Activated CD4-positive, alpha-beta T cell treated with anti-CD3 and anti-CD28 coated beads, Interleukin-2, amount 10 ng/mL, durations not matched to agents 24 days and 14 days (primary cell): ENCODE measurements at places on chromosomes 4 and X. TPM values are rescaled to one million over a fixed set of nuclear protein-coding genes. Genes with fewer than 3 reads are reported as not detected.

- no peak for DNase-seq
Observed at GRCh38 chr4:92050875-92051274, 252.9 kb upstream of the GRID2 start.

GRCh38 chrX:153969904-153970356 lies 1.7 kb downstream of the HCFC1 start:
- peak; percentile 78 for DNase-seq

GRCh38 chr4:143358419-143358818 lies 21.7 kb downstream of the GAB1 start:
- no peak for DNase-seq

DNA sequence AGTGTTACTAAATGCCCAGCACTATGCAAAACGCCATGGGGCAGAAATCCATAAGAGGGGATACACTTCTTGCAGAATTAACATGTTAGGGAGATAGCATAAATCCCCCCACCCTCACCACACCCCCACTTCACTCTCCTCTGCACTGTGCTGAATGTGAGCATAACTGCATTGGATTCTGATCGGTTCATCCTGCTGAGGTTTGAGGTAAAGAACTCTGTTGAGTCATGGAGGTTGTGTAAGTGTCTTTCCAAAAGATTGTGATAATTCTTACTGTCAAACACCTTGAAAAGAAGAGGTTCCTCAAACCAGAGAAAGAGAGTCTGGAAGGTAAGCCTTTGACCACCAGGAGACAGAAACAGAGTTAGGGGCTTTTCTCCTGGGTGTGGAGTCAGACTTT lies 43.6 kb downstream of the RBM47 start:
- no peak for DNase-seq

DNA sequence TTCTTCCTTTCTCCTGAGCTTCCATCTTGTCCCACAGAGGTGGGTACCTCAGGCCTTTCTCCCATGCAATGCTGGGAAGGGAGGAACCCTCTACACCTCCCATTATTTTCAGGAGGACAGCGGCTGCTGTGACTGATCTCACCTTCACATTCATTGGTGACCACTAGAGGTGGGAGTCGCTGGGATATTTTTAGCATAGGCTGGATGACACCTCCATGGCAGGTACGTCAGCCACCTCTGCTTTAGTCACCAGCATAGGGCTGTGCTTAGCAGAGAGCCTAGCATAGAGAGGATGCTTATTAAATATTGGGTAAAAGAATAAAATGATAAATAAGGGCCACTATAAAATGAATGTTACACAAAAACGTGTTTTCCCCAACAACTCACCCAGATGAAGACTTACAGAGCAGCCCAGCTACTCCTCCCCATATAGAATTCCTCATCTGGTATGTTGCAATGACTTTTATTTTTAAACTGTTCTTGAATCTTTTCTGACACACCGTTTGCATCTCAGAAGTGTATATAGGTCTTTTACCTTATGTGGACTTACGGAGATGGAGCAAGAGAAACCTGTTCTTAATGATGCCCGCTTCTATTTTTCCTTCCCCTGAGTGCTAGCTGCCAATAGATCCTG lies 60.9 kb upstream of the SORBS2 start:
- no peak for DNase-seq

DNA sequence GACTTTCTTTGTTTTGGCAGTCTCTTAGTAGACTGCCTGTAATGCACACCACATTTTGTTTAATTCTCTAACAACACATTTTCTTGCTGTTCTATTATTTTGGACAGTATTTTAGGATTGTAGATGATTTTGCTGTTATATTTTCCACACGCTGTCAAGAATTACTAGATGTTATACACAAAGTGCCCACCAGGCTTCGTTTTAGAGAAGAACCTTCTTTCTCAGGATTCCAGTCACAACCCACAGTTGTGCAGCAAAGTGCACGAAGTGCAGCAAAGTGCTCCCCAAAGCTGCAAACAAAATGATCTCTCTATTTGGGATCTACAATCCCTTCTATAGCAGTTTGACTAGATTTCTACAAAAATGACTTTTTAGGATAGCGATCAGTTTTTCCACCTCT lies 2.4 kb downstream of the ZNF141 start:
- peak; percentile 49 for DNase-seq

- DNase-seq: peak; percentile 54
Observed at GRCh38 chr4:113052379-113052951, 3.0 kb downstream of the ANK2 start.

- DNase-seq: no peak
Observed at GRCh38 chrX:118345045-118345463, 852 bp upstream of the WDR44 start.

Gene TMSB15C
- total RNA-seq: 3.1 and 3.6 TPM in 2 replicates

Gene PAGE3
- not detected in 2 replicates for total RNA-seq

DNA sequence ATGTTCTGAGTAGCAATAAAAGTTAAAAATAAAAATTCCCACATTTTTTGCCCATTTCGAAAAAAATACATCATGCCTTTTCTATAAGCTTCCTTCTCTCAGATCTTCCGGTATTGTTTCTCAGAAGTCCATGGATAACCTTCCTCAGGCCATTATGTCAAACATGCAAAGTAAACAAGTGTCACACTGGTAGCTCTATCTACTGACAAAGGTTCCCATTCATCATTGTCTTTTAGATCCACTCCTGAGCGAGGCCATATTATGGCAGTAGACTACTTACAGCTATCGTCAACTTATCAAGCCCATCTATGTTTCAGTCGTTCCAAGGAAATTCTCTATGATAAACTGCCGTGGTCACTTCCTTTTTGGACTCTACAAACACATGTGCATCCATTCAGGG lies 1068.2 kb downstream of the GLUD2 start:
- DNase-seq: no peak

GRCh38 chrX:29083823-29084222 lies 496.6 kb downstream of the IL1RAPL1 start:
- DNase-seq: no peak

Gene GATA1
- not detected in 2 replicates for total RNA-seq

Gene PDHA2
- total RNA-seq: not detected in 2 replicates

DNA sequence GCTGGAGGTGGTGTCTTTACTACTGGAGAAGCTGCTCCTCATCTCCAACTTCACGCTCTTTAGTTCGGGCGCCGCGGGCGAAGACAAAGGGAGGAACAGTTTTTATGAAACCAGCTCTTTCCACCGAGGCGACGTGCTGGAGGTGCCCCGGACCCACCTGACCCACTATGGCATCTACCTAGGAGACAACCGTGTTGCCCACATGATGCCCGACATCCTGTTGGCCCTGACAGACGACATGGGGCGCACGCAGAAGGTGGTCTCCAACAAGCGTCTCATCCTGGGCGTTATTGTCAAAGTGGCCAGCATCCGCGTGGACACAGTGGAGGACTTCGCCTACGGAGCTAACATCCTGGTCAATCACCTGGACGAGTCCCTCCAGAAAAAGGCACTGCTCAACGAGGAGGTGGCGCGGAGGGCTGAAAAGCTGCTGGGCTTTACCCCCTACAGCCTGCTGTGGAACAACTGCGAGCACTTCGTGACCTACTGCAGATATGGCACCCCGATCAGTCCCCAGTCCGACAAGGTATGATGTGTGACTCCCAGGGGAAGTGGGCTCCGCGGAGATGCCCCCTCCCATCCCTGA lies 634 bp downstream of the LRAT start:
- no peak for DNase-seq

Gene GATB
- 15.7 and 20.2 TPM in 2 replicates for total RNA-seq

- DNase-seq: no peak
Observed at GRCh38 chrX:86066998-86067397, 19.6 kb upstream of the CHM start.

DNA sequence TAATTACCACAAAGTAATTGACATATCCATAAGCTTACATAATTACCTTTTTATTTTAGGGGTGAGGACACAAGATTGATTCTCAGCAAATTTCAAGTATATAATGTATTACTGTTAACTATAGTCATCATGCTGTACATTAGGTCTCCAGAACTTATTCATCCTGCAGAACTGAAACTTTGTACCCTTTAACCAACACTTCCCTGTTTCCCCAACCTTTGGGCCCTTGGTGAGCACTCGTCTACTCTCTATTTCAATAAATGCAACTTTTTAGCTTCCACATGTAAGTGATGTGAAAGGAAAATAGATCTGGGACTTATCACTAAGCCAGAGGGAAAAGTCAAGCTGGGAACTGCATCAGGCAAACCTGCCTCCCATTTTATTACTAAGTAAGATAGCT lies 33.6 kb upstream of the CCNG2 start:
- DNase-seq: no peak

GRCh38 chrX:131424895-131425294 lies 119.0 kb upstream of the OR13H1 start:
- DNase-seq: no peak

- no peak for DNase-seq
Observed at GRCh38 chr4:73776321-73776729, 36.0 kb downstream of the CXCL8 start.

DNA sequence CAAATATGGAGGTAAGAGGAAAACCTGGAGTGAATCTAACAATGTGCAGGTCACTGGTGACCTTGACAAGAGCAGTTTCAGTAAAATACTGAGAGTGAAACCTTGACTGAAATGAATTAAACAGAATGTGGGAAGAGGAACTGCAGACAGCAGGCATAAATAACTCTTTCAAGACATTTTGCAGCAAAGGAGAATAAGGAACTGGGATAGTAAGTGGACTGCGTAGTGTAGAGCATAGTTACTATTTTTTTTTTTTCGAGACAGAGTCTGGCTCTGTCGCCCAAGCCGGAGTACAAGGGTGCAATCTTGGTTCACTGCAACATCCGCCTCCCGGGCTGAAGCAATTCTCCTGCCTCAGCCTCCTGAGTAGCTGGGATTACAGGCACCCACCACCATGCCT lies 24.0 kb downstream of the RBMX start:
- no peak for DNase-seq

Gene TMEM150C
- not detected in 2 replicates for total RNA-seq

Gene NR3C2
- total RNA-seq: 0.14 and 0.28 TPM in 2 replicates

DNA sequence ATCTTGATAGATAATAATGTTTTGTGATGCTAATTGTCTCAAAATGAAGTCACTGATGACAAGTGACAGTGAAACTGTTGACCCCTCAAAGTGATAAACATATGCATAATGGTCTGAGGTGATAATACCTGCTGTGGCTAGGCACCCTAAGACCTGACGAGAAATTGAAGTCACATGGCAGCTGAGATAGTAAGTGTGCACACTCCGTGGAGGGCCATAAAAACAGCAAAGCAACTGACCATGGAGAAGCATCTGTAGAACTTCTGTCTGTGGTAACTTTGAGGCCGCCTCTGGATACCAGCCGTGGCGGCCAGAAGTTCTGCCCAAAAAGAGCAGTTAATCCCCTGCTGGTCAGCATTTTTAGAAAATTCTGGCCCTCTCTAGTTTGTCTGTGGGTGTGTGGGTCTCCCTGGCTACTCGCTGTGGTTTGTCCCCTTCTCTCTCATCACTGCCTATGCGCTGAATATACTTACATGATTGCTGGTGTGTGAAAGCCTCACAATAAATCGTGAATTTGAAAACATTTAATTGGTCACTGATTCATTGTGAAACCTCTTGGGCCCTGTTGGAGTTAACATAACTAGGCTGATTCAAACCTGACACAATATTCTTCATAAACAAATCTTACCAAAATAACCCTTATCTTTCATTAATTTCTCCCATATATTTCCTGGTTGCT lies 50.6 kb downstream of the CCDC149 start:
- no peak for DNase-seq

DNA sequence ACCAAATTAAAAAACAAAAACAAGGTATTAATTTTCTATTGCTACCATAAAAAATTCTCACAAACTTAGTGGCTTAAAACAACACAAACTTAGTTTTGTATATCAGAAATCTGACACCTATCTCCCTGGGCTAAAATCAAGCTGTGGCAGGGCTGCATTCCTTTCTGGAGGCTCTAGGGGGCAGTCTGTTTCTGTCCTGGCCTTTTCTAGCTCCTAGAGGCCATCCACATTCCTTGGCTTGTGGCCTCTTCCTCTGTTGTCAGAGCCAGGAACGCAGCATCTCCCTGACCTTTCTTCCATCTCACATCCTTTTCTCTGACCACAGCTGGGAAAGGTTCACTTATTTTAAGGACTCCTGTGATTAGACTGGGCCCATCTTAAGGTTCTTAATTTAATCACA lies 38.9 kb upstream of the TLR2 start:
- DNase-seq: peak; percentile 57

GRCh38 chr4:56253666-56254305 lies 133.5 kb downstream of the AASDH start:
- DNase-seq: no peak

- no peak for DNase-seq
Observed at GRCh38 chr4:72843466-72843865, 226.1 kb downstream of the COX18 start.

- no peak for DNase-seq
Observed at GRCh38 chr4:80787306-80787705, 243.2 kb upstream of the BMP3 start.

DNA sequence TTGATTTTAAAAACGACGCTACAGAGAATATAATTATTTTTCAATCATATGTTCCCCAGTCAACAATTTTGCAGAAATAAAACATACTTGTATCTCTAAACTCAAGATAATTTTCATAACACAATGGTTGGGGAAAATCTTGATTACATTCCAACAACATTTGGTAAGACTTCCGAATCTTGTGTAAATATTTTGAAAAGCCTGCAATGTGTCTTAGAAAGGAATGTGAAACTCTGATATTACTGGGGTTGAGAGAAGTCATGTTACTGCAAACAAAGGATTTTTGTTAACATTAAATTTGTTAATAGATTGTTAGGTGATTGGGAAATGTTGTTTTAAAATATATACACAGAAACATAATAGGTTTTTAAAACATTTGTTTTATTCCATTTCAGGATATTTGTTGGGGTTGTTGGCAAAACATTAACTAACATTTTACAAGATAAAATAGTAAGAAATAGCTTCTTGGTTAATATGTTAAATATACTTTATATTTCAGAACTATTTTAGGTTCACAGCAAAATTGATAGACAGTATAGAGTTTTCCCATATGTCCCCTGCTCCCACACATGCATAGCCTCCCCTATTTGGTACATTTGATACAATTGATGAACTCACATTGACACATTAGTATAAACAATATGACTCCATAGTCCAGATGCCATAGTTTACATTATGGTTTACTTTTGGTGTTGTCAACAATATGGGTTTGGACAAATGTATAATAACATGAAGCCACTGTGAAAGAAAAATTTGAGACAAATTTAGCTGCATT lies 218.6 kb upstream of the FAM47A start:
- no peak for DNase-seq

Gene FAM9C
- total RNA-seq: not detected in 2 replicates

GRCh38 chr4:159101988-159102621 lies 774 bp upstream of the RAPGEF2 start:
- DNase-seq: no peak
